ENCODE measurements at places on chromosomes 5 and 9. TPM values are rescaled to one million over a fixed set of nuclear protein-coding genes. Genes with fewer than 3 reads are reported as not detected.

GRCh38 chr5:95861221-95861863, 38.8 kb upstream of the GLRX start:
- DNase-seq, result peak; percentile 88

- no peak for DNase-seq
These were observed 86.2 kb downstream of the DOCK2 start for GRCh38 chr5:169723103-169723831.

GRCh38 chr5:127920936-127921335, 162.6 kb upstream of the SLC12A2 start:
- no peak for DNase-seq

GRCh38 chr5:1673042-1673677, 126.5 kb downstream of the MRPL36 start:
- no peak for DNase-seq

RNF44 gene
- total RNA-seq, result 29.1 TPM
